Stimulated activated naive B cell treated with anti-CD40 and anti-IgM and Interleukin-4, amounts not matched to agents 10 μg/mL and 1 μg/mL and 100 μg/mL, for 72 hours (primary cell): ENCODE measurements at places on chromosomes 6 and 20.

DNA sequence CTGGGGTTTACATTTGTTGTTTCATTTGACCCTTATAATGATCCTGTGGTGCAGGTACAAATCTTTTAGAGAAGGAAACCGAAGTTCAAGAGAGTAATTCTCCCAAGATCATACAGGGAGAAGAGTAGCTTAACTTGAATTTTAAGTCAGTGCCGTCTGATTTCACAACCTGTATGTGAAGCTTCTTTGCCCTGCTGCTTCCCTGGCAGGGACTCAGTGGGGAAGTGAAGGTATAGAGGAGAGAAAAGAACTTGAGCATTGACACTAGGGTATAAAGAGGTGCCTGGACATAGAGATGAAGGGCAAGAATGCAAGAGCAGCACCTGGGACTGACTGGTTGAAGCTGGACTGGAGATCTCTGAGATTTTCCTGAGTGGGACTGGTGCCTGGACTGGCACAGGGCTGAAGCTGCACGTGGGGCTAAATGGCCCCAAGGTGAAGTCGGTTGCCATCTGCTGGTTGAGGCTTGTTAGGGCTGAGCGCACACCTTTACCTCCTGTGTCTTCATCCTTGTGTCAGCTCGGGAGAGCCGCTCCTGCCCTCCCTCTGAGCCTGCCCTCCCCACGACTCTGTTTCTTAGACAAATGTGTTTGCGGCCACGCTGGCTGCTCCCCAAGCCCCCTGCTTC, 41.8 kb downstream of the FARS2 start:
- DNase-seq: peak; percentile 34

DNA sequence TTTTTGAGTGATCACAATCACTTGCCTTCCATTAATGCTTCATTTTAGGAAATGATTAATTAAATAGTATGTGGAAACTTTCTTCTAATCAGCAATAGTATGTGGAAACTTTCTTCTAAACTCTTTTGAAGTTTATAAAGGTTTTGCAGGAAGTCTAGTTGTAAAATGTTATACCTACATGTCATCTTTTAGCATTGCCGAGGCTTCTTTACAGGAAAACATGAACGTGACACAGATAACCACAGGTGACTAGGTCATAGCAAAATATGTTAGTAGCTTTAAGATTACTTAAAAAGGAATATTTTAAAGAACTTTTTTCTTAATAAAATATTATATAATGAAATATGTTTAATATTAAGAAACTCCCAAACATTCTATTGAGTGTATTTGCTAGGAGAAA, 56.8 kb downstream of the SMAP1 start:
- no peak for DNase-seq

DNA sequence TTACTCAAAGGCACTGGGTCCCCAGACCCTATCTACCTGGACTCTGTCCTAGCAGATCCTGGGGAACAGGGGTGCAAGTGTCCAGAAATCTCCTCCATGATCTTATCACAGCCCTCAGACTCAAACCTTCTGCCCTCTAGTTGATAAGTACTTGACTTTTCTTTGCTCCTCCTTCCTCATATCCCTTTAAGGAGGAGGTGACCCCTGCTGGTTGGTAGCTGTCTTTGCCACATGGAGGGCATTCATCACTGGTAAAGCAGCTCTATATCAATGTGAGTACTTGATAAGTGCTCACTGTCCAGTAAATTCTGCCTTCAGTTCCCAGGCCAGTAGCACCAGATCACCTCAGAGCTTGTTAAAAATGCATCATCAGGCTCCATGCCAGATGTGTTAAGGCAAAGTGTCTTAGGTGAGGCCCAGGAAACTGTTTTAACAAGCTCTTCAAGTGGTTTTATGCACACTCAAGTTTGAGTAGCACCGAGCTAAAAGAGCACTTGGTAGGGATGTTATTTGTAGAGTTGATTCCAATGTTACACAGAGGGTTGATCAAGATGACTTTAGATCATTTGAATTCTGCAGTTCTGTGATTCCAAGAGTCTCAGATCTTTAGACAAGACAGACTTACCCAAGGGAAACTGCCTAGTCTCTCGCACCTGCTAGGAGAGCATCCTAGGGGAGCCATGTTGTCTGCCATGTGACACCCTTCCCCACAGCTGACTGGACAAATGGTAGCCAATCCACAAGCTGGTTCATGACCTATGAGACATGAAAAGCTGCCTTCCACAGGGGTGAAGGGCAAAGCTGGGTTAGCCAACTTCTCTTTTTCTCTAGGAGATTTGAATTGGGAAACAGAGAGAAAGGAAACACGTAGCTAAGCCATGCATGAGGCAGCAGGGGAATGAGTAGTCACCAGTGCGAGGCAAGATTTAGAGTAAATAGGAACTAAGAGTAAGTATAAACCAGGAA, 18.6 kb downstream of the TREML2 start:
- DNase-seq: peak; percentile 31

- no peak for DNase-seq
Observed at GRCh38 chr20:8183526-8183925, 51.5 kb downstream of the PLCB1 start.

- no peak for DNase-seq
Observed at GRCh38 chr20:37523012-37523391, 2.0 kb downstream of the NNAT start.

GRCh38 chr6:167758309-167759023, 68.2 kb upstream of the AFDN start:
- no peak for DNase-seq

DNA sequence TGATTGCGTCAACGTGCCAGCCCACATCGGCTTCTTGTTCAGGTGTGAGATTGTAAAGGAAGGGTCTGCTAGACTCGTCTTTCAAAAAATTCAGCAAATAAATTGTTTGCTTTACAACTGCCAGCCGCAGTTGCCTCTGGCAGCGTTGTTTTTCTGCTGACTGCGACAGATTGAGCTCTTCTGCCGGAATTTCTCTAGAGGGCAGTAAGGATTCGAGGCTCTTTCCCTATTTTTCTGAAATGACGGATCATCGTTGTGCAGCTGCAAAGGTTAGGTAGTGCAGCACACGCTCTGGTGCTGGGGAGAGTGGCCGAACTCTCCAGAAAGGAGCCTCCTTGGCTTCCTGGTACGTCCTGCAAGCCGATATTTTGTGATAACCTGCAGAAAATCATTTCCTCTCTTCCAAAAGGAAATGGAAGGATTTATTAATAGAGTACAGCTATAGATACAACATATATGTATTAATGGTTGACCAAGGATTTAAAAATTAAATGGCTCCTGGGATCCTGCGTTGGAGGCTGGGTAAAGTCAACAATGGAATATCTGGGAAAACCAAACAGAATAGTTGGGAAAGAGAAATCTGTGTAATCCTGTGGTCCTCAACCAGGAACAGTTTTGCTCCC, 121.9 kb upstream of the ZFP64 start:
- no peak for DNase-seq

- DNase-seq: no peak
Observed at GRCh38 chr6:86331265-86331840, 606.0 kb upstream of the HTR1E start.

DNA sequence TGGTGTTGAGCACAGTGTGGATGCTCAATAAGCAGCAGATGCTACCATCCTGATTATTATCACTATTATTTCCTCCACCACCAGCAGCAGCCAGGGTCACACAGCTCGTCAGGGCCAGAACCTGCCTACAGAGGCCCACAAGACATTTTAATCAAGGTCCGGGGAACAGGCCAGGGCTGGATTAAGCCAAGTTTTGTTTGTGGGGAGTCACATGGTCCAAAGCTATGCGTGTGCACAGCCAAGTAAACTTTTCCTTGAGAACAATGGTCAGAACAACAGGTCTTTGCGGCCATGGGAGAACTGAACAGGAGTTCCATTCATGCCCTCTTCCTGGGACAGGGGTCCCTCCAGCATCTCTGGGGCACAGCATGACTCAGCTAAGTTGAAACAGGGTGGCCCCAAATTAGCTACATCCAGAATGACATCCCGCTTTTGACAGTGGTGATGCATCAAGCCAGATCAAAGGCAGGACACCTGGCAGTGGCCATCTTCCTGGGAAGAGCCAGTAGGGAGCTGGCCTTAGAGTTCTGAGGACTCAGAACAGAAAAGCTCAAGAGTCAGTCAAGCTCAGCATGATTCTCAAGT, 11.7 kb downstream of the SNTA1 start:
- no peak for DNase-seq

DNA sequence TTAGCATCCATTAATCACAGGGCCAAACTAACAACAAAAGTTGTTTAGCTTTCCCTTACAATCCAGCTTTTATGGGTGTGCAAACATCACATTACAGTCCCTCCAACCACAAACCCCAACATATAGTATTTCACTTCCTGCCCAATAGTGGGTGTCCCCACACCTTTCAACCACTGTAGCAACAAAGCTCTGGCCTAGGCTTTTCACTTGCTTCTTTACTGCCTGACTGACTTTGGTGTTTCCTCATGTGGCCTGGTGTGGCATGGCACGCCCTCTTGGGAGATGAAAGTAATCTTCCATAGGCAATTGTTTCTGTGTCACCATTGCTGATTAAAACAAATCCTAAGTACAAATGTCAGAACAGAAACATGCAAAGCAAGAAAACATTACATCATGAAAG, 46.3 kb downstream of the MCM8 start:
- peak; percentile 18 for DNase-seq

GRCh38 chr6:37943436-37944058, 124.0 kb downstream of the ZFAND3 start:
- DNase-seq: no peak

- no peak for DNase-seq
Observed at GRCh38 chr20:49624317-49624716, 56.4 kb upstream of the PTGIS start.

- DNase-seq: no peak
Observed at GRCh38 chr20:50256577-50256976, 65.9 kb downstream of the CEBPB start.

DNA sequence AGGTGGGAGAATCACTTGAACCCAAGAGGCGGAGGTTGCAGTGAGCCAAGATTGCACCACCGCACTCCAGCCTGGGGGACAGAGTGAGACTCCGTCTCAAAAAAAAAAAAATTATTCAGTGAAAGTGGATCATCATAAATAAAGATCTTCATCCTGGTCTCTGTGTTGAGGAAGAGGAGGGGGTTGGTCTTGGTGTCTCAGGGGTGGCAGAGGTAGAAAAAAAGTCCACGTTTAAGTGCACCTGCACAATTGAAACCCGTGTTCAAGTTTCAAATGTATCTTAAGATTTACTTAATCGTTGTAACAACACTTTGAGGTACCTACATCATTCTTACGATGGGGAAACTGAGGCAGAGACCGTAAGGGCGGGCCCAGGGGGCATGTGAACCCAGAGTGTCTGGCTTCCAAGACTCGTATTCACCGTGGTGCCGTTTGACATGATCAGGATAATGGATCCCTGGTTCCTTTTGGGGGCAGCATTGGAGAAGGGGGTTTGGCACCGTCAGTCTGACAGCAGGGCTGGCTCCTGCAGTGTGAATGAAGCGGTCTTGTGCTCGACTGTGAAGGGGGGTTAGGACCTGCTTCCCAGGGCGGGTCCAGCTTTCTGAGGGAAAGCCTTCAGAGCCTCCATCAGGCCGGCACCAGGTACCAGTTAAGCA, 32.9 kb upstream of the ID1 start:
- DNase-seq: no peak
